Stimulated activated CD4-positive, alpha-beta T cell treated with anti-CD3 and anti-CD28 coated beads, Interleukin-4, amount 100 ng/mL, for 1 hour (primary cell): ENCODE measurements at places on chromosomes 12 and 14.

DNA sequence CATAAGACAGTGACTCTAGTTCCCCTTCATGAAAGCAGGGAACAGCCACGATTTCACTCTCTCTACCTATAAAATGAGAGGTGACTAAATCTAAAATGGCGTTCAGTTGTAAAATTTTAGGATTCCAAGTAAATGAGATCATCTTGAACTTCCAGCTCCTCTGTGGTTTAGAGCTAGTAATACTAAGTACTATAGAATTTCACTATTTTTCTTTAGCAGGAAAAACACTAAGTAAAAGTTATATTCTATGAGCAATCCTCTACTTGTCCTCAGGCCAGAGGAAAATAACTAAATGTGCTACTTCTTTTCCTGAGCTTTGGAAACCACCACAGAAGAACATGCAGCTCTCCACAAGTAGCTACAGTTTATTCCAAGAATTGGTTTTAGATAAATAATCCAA lies 55.6 kb downstream of the NIN start:
- DNase-seq, result no peak

DNA sequence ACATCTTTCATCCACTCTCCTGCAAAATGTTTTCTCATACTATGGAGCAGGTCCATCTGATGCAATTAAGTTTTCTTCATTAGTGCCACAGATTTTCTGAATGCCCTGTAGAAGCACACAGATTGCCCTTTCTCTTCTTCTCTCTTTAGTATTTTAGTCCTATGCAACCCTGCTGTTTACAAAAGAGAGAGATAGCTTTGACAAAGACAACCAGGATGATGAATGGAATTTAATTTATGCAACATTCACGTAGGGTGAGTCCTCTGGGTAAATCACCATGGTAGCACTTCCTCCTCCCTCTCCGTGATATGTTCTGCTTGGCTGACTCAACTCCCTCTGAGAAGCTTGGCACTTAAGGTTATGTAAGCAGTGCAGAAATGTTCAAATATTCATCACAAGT lies 400.9 kb upstream of the PDE3A start:
- no peak for DNase-seq

- DNase-seq, result no peak
Measured at GRCh38 chr14:81555684-81556083, 22.0 kb upstream of the SEL1L start.

DNA sequence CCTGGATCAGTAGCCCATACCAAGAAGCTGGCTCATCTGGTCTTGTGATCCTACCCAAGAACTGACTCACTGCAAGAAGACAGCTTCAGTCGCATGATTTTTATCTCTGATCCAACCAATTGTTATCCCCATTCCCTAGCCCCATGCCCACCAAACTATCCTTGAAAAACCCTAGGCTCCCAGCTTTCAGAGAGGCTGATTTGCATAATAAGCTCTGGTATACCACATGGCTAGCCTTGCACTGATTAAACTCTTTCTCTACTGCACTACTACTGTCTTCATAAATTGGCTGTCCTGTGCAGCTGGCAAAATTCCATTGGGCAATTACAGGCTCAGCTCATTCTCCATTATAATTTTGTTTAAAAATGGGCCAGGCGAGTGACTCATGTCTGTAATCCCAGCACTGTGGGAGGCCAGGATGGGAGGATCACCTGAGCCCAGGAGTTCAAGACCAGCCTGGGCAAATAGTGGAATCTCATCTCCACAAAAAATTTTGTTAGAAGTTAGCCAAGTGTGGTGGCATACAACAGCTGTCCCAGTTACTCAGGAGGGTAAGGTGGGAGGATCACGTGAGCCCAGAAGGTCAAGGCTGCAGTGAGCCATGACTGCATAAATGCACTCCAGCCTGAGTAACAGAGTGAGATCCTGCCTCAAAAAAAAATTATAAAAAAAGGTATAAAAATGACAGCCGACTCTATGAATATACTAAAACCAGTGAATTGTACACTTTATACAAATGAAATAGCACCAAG lies 76.7 kb upstream of the EIF5 start:
- no peak for DNase-seq

DNA sequence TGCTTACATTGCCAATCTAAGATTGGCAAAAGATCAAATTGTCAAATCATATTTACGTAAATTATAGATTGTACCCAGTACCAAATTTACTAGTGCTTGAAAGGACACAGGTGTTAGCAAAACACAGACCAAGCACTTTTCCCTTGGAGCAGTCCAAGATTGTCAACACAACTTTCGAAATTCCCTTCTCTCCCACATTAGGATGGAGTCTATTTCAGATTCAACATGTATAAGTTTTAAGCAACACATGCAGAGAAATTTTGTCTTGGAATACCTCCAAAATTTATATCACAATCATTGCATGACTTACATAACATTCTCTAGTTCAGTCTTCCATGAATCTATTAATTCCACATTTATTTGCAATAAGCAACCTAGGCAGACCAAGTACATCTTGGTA lies 74.9 kb upstream of the SLCO1C1 start:
- DNase-seq, result no peak
